ENCODE measurements at places on chromosomes 16 and 17. TPM values are rescaled to one million over a fixed set of nuclear protein-coding genes. Genes with fewer than 3 reads are reported as not detected.

DNA sequence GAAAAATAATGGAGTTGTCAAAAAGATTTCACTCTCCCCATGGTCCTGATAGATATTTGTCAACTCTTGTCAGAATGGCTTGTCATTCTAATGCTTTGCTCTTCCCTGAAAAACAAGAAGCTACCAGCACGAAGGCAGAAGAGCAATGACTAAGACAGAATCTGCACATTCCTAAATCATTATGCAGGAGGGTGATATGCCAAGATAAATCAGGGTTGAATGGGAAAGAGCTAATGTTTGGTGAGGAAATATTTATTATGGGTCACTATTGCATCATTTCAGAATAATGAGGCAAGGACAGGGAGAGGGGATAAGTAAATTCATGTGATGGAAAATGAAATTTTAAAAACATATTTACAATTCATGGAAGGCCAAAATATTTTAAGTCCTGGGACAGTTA is 297.5 kb upstream of the XYLT1 start:
- no peak for DNase-seq
- H3K4me3 ChIP-seq = no peak overlapping the region
- H3K27me3 ChIP-seq = no peaks in the 10 kb centered on the region
- H3K27ac ChIP-seq = no peak overlapping the region
- H3K36me3 ChIP-seq = no peaks in the 10 kb centered on the region
- H3K4me1 ChIP-seq = no peaks in the 10 kb centered on the region

GRCh38 chr17:14202388-14203166 is 34.1 kb downstream of the CDRT15 start:
- no peak for DNase-seq
- peaks cover 4% of the 10 kb centered on the region for H3K4me1 ChIP-seq
- H3K36me3 ChIP-seq = no peaks in the 10 kb centered on the region
- no peak overlapping the region for H3K4me3 ChIP-seq
- no peaks in the 10 kb centered on the region for H3K27me3 ChIP-seq
- H3K27ac ChIP-seq = no peak overlapping the region

DNA sequence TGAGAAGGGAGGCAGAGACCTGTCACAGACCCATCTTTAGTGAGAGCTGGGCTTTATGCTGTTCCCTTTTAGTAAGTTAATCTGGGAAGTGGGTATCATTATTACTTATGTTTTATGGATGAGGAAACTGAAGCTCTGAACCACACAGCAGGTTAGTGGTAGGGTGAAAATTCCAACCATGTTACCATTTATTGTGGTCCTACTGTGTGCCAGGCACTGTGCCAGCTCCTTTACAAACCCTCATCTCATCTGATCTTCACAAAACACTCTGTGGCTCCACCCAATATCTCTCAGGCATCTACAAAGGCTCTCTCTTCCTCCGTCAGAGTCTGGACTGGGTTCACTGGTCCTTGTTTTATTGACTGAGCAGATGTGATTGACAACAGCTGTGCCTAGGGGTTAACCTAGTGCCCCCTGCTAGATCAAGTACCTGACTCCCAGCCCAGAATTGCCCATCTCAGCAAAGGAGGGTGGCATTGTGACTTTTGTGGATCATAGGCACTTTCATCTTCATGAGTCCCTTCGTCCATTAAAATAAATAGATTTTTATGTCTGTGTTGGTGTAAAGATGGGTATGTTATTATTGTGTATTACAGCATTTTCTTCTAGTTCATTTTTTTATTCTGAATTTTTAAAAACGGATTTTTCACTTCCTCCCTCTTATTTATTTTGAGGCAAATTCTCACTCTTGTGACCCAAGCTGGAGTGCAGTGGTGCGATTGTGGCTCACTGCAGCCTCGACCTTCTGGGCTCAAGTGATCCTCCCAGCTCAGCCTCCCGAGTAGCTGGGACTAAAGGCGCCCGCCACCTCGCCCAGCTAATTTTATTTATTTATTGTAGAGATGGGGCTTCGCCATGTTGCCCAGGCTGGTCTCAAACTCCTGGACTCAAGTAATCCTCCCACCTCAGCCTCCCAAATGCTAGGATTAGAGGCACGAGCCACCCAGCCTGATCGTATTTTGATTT is 3.1 kb downstream of the TGFB1I1 start:
- peaks cover 73% of the 10 kb centered on the region for H3K36me3 ChIP-seq
- no peak overlapping the region for H3K4me3 ChIP-seq
- no peak for DNase-seq
- no peak overlapping the region for H3K27ac ChIP-seq
- no peaks in the 10 kb centered on the region for H3K27me3 ChIP-seq

GRCh38 chr17:45974916-45975630 is 24.0 kb upstream of the STH start:
- H3K4me3 ChIP-seq = no peak overlapping the region
- no peaks in the 10 kb centered on the region for H3K36me3 ChIP-seq
- no peak for DNase-seq
- H3K27ac ChIP-seq = no peak overlapping the region
- H3K27me3 ChIP-seq = peaks cover 24% of the 10 kb centered on the region

DNA sequence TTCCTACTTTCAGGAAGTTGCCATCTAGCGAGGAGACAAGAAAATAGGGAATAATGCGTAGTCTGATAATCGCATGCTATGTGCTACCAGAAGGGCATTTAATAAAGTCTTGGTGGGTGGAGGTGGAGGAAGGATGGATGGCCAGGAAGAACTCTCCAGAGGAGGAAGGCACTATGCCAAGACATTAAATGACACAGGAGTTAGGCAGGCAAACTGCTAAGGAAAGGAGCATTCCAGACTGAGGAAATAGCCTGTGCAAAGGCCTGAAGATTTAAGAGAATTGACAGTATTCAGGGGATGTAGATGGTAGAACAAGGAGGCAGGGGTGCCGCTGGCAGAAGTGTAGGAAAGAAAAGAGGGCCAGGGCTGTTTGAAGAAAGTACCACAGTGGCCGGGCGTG is 19.3 kb upstream of the ARHGAP44 start:
- no peak for DNase-seq
- H3K4me3 ChIP-seq = no peak overlapping the region
- H3K27me3 ChIP-seq = no peaks in the 10 kb centered on the region

Gene TBX21
- 0.22 TPM for total RNA-seq

Gene OVCA2
- 66.0 TPM for total RNA-seq

Gene GAST
- not detected for total RNA-seq

All from SJSA1 (cell line).